ENCODE measurements at places on chromosomes 6 and 20. TPM values are rescaled to one million over a fixed set of nuclear protein-coding genes. Genes with fewer than 3 reads are reported as not detected.

- H3K4me1 ChIP-seq: no peaks in the 10 kb centered on the region
- H3K27ac ChIP-seq: no peak overlapping the region
- no peaks in the 10 kb centered on the region for H3K27me3 ChIP-seq
- H3K36me3 ChIP-seq: no peaks in the 10 kb centered on the region
- no peak overlapping the region for H3K4me3 ChIP-seq
These were observed 319.6 kb downstream of the CDKAL1 start for GRCh38 chr6:20853828-20854227.

GRCh38 chr6:101534386-101534785 is 140.9 kb downstream of the GRIK2 start:
- H3K27me3 ChIP-seq: no peaks in the 10 kb centered on the region
- H3K4me1 ChIP-seq: no peaks in the 10 kb centered on the region
- no peak for DNase-seq
- H3K36me3 ChIP-seq: no peaks in the 10 kb centered on the region

Gene PDYN
- not detected for total RNA-seq

DNA sequence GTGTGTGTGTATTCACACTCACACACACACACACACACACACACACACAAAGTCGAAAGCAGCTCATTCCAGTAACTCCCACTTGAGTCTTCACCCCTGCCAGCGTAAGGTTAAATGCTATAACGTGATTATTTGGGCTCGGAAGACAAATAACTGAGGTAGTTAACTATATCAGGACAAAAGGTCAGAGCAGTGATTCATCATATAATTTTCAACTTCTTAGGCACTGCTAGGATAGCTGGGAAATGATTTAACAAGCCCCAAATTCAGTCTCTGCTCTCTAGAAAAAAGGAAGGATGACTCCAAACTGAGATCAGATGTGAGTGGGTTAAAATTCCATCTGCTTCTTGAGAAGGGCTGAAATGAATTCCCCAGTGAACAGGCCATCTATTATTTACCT is 30.7 kb downstream of the HDGFL1 start:
- H3K4me1 ChIP-seq: no peaks in the 10 kb centered on the region
- no peaks in the 10 kb centered on the region for H3K27me3 ChIP-seq
- no peaks in the 10 kb centered on the region for H3K36me3 ChIP-seq
- no peak overlapping the region for H3K27ac ChIP-seq
- H3K4me3 ChIP-seq: no peak overlapping the region

DNA sequence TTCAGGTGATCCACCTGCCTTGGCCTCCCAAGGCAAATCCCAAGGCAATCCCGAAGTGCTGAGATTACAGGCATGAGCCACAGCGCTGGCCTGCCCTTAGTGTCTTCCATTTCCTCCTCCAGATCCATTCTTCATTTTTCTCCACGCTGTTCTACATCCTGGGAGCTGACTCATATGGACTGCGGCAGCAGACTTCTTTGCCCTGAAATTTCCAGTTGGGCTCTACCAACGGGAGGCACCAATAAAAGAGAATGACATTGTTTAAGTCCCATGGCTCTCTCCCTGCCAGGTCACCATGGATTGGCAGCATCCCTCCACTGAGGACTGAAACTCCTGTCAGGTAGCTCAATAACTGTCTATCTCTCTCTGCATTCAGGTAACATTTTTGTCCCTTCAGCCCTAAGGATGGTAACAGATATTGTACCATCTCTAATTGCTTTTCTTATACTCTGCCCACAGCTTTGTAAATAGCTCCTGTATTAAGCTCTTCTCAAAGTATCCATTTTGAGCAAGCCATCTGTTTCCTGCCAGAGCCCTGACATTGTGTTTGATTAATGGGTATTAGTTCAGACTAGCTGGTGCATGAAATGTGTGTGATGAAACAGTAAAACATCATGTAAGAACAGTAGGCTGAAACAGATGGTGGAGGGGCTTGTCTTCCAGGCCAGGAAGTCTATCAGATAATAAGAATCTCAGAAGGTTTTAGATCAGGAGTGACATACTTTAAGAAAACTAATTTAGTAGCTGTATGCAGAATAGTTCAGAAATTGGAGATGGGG is 3.6 kb downstream of the TBCC start:
- no peak overlapping the region for H3K27ac ChIP-seq
- DNase-seq: no peak
- no peaks in the 10 kb centered on the region for H3K36me3 ChIP-seq
- H3K4me3 ChIP-seq: no peak overlapping the region
- H3K4me1 ChIP-seq: peaks cover 12% of the 10 kb centered on the region

DNA sequence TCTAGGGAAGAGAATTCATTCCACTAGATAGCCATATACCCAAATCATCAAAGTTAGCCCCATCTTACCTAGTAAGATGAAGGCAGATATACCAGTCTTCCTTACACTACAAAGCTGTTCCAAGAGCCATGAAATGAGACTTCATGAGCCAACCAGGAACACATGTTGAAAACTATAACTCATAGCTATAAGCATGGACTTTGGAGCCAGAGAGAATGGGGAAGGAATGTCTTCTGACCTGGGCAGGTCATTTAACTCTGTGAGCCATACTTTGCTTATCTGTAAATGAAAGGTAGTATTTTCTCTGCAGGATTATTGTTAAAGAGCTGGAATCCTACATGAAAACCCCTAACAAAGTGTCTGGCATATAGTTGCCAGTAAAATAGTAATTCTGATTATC is 27.3 kb downstream of the ADGRF5 start:
- no peak overlapping the region for H3K4me3 ChIP-seq
- peaks cover 7% of the 10 kb centered on the region for H3K4me1 ChIP-seq
- H3K27me3 ChIP-seq: no peaks in the 10 kb centered on the region
- no peak for DNase-seq

Gene LPA
- total RNA-seq: 2.5 TPM

GRCh38 chr20:61558726-61559125 is 306.7 kb downstream of the CDH4 start:
- H3K4me3 ChIP-seq: no peak overlapping the region
- H3K36me3 ChIP-seq: no peaks in the 10 kb centered on the region
- no peak for DNase-seq
- no peaks in the 10 kb centered on the region for H3K4me1 ChIP-seq
- no peak overlapping the region for H3K27ac ChIP-seq
- no peaks in the 10 kb centered on the region for H3K27me3 ChIP-seq

GRCh38 chr6:89146718-89147700 is 1.2 kb downstream of the PM20D2 start:
- peak; percentile 34 for DNase-seq
- H3K27ac ChIP-seq: peak overlapping the region; percentile 63
- H3K36me3 ChIP-seq: no peaks in the 10 kb centered on the region
- peak overlapping the region; percentile 73 for H3K4me3 ChIP-seq
- H3K27me3 ChIP-seq: no peaks in the 10 kb centered on the region

DNA sequence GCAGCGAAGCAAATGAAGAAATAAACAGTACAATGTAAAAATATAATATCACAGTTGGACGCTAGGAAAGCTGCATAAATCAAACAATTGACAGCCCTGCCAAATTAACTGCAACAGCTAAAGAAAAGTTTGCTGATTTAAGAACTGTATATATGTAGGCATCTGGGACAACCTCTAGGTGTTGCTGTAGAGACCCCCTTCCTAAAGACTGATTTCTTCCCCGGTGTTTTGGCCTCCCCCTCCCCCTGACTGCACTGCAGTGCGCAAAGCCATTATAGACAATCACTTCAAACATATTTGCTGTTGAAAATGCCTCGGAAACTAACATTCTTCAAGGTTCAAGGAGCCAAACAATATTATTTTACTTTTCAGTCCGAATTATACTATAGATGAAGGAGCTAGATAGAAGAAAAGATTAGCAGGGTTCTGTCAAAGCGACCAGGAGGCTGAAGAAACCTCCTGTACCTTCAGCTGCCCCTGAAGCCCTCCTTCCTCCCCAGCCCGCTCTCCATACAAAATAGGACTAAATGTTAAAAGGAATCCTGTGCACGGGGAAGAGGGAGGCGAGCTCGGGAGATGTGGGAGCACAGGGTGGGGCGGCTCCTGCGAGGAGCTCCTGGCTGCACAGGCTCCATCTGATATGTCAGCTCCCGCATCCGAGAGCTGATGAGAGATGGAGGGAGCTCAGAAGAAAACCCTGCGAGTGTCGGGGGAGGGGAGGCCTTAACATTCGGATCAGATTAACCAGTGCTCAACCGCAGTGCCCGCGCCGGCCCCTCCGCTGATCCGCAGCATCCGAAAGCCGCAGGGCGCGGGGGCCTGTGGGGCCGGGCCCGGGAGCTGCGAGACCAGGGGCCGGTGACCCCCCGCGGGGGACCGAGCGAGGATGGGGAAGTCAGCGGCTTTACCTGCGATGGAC is 822 bp downstream of the ELOVL4 start:
- no peak for DNase-seq
- no peaks in the 10 kb centered on the region for H3K36me3 ChIP-seq
- no peak overlapping the region for H3K27ac ChIP-seq
- H3K27me3 ChIP-seq: no peaks in the 10 kb centered on the region
- no peaks in the 10 kb centered on the region for H3K4me1 ChIP-seq
- H3K4me3 ChIP-seq: peak overlapping the region; percentile 52

DNA sequence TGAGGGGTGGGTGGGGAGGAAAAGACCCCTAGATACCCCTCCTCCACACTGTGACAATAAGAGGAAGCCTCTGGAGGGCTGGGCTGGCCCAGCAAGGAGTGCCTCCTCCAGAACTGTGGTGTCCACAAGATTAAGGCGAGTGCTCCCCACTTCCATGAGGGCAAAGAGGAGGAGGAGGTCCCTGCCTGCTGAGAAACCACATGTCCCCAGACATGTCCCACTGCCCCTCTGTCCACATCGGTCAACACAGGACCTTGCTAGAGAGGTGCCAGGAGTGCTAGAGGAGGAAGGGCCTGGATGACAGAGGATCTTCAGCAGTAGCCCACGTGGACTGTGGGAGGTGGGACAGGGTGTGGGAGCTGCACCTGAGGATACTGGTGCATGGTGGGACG is 3.1 kb downstream of the RAET1G start:
- H3K27ac ChIP-seq: no peak overlapping the region
- H3K4me1 ChIP-seq: peaks cover 7% of the 10 kb centered on the region
- H3K36me3 ChIP-seq: no peaks in the 10 kb centered on the region
- no peaks in the 10 kb centered on the region for H3K27me3 ChIP-seq

GRCh38 chr20:47380481-47380880 is 24.0 kb upstream of the ZMYND8 start:
- H3K4me1 ChIP-seq: no peaks in the 10 kb centered on the region
- no peaks in the 10 kb centered on the region for H3K27me3 ChIP-seq
- no peak overlapping the region for H3K27ac ChIP-seq
- H3K4me3 ChIP-seq: no peak overlapping the region
- no peaks in the 10 kb centered on the region for H3K36me3 ChIP-seq

GRCh38 chr6:64489763-64490162 is 854.2 kb downstream of the PHF3 start:
- no peak for DNase-seq
- no peak overlapping the region for H3K4me3 ChIP-seq
- no peaks in the 10 kb centered on the region for H3K27me3 ChIP-seq
- no peaks in the 10 kb centered on the region for H3K4me1 ChIP-seq
- no peaks in the 10 kb centered on the region for H3K36me3 ChIP-seq
- H3K27ac ChIP-seq: no peak overlapping the region

DNA sequence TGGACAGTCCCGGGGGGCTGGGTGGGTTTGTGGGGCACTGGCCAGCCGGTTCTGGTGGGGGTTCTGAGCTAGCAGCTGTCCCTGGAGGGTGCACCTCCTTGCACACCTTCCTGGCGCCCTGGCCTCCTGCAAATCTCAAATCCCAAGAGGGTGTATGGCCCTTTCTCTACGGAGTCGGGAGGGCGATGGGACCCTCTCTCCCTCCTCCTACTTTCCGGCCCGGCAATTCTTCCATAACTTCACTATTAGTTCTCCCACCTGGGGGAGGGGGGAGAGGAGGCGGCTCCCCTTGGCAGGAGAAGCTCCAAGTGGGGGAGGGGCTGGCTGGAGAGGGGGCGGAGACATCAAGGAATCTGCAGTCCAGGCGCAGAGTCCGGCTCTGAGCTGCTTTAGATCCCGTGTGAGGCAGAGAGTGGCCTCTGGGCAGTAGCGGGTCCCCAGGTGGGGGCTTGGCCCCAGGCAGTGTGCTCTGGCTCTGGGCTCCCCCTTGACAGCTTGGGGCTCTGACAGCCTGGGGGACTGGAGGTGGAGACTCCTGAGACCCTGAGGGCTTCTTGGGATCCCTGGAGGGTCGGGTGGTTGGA is 1.4 kb upstream of the LAMA5 start:
- peaks cover 3% of the 10 kb centered on the region for H3K4me1 ChIP-seq
- DNase-seq: no peak
- H3K36me3 ChIP-seq: no peaks in the 10 kb centered on the region
- H3K4me3 ChIP-seq: peak overlapping the region; percentile 78

Gene TOMM6
- total RNA-seq: 36.7 TPM

Data from Peyer's patch (tissue), 4 donors.